ENCODE measurements at places on chromosomes 3 and 15.

DNA sequence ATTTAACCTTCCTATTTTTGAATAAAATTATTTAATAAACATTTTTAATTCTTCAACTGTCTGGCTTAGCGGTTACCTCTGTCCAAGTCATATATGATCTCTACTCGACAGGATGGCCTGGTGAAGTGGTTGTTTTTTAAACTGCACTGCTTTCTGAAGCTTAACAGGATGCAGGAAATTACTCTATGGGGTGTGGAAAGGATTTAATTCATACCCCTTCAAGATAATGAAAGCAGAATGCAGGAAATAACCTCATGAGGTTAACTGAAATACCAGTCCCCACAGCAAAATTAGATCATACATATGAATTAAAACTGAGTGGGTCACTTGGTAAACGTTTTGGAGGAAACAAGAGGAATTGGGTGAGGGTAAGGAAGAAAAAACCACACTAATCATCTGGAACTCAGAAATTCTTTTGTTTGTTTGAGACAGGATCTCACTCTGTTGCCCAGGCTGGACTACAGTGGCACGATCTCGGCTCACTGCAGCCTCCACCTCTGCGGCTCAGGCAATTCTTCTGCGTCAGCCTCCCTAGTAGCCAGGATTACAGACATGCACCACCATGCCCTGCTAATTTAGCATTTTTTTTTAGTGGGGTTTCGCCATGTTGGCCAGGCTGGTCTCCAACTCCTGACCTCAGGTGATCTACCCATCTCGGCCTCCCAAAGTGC is 50.1 kb downstream of the LYSMD4 start:
- DNase-seq: no peak

GRCh38 chr15:44159492-44159891 is 35.6 kb downstream of the FRMD5 start:
- DNase-seq: no peak

DNA sequence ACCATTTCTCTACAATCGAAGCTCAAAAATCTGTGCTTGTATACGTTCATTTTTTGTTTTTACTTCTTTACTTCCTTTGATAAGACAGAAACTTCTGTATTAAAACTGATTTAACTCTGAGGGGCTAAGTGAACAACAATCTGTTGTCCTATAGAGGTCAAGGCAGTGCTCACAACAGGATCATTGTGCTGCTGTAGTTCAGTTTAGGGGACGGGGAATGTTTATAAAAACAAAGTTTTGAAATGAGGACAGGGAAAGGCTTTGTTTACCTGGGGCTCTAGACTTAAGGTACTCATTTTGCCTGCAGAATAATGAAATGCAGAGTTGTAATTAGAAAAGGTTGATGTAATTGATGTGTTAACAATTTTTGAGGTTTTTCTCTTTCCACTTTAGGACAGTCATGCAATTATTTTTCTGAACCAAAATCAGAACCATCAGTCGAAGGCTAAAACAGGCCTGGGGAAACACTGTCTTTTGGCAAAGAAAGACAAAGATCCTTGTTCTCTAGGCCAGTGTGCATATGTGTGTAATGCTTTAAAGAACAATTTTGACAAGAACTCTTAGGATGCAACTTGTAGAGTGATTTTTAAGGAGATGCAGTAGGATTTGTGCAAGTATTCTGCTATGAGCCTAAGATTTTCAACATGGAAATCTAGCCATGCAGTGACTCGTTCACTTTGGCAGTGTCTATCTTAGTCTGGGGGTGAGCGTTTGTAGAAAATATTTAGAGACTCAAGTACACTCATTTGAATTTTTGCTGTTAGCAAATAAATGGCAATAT is 165.2 kb downstream of the PGPEP1L start:
- no peak for DNase-seq

DNA sequence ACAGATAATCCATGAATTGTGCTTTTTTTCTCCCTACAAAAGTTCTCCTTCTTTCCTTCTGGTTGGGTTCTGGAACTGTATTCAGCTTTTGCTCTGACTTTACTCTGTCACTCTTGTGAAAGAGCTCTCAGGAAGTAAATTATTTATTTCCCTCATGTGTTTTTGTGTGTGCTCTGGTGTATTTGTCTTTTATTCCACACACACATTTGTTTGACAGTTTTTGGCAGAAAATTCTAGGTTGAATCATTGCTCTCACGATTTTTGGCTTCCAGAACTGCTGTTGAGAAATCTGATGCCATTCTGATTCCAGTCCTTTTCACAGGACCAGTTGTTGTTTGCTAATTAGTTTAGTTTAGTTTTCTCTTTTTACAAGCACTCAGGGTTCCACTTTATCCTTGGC is 172.8 kb downstream of the PLCH1 start:
- no peak for DNase-seq

GRCh38 chr3:133930341-133930933 is 34.8 kb upstream of the RAB6B start:
- no peak for DNase-seq

Measured in stimulated activated CD8-positive, alpha-beta memory T cell treated with anti-CD3 and anti-CD28 coated beads, Interleukin-7, amount 100 ng/mL, for 1 hour (primary cell).